Gastrocnemius medialis (tissue), 4 donors: ENCODE measurements at places on chromosomes 5 and 9. TPM values are rescaled to one million over a fixed set of nuclear protein-coding genes. Genes with fewer than 3 reads are reported as not detected.

FANCG gene
- 3.6 TPM for total RNA-seq

PHYHD1 gene
- total RNA-seq = 33.2 TPM

GRCh38 chr5:127943061-127943371 lies 140.6 kb upstream of the SLC12A2 start:
- no peak for DNase-seq

DNA sequence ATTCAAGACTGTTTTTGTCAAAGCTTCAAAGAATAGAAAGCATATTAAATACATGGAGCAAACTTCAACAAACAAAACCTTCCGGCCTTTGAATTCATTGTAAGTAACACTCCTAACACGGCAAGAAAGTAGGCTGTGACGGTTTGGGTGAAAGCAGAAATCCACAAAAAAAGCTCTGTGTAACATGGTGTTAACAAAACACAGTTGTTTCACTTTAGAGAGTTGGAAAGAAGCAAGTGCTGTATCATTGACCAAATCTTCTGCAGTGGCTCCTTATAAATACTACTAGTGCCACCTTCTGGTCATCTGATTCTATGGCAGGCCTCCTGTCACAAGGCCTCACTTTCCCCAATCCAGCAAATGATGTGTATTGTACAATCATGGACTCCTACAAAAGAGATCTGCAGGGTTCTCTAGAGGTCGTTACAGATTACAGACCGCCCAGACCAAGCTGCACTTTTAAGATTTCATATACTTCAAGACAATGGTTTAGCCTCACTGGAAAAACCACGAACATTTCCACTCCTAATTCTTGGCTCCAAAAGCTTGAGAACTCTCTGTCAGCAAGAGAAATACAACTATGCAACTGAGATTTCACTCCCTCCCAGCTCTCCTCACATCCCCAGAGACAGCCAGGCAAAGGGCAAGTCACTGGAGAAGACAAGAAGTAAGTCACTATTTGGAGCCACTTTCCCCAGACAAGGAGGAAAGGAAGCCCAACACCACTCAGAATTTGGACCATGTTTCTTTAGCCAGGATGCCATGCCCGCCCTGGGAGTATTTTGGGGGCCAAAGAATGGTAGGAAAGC lies 196.2 kb downstream of the DTWD2 start:
- peak; percentile 23 for DNase-seq

- no peak for DNase-seq
Observed at GRCh38 chr5:16826379-16827125, 109.5 kb downstream of the MYO10 start.

GRCh38 chr5:34053571-34054399 lies 10.8 kb upstream of the C1QTNF3 start:
- no peak for DNase-seq

DNA sequence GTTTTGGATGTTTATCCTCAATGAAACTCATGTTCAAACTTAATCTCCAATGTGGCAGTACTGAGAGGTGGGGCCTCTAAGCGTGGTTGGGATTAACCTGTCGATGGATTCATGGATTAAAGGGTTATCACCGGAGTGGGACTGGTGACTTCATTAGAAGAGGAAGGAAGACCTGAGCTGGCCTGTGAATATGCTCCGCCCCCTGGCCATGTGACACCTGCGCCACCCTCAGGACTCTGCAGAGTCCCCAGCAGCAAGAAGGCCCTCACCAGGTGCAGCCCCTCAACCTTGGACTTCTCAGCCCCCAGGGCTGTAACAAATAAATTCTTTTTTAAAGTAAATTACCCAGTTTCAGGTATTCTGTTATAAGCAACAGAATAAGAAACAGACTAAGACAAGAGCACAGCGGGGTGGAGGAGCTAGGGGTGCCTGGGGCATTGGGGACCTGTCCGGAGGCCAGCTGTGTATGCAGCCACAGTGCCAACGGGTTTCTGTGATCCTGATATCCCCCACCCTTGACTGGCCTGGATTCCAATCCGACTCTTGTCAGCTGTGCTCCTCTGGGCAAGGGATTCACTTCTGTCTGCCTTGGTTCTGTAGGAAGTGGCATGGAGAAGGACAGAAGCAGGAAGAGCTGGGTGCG lies 3.2 kb upstream of the MAPK9 start:
- DNase-seq = no peak

DNA sequence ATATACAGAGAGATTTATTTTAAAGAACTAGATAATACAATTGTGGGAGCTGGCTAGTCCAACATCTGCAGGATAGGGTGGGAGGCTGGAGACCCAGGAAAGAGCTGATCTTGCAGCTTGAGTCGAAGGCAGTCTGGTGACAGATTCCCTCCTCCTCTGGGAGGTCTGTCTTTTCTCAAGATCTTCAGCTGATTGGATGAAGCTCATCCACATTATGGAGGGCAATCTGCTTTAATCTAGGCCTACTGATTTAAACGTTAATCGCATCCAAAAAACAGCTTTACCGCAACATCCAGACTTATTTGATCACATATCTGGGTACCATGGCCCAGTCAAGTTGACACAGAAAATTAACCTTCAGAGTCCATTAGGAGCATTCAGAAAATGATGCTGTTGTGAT lies 168.1 kb downstream of the ATPSCKMT start:
- DNase-seq = no peak

DNA sequence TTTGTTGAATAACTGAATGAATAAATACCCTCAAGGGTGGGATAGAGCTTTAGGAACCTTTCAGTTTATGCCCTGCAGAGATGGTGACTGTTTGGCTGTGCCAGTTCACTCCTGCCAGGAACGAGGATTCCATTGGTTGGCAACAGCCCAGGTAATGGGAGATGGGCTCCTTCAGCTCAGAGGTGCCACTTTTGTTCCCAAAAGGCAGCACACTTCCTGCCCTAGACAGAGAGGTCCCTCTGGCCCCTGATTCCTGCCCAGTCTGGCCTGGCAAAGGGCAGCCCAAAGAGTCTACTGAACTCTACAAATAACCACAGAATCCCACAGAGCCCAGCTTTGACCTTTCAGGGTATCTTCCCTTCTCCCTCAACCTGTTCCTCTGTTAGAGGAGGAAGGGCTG lies 1.6 kb downstream of the C9orf152 start:
- no peak for DNase-seq
